ENCODE measurements at places on chromosomes 1 and 21.

DNA sequence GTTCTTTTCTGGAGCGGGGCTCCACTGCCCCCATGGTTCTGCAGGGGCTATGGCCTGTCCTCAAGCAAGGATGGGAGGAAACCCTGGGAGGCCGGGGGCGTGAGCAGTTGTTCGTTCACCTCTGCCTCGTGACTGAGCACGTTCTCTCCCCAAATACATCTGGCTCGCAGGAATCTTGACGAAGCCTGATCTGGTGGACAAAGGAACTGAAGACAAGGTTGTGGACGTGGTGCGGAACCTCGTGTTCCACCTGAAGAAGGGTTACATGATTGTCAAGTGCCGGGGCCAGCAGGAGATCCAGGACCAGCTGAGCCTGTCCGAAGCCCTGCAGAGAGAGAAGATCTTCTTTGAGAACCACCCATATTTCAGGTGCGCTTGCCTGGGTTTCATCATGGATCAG is 15.5 kb downstream of the MX1 start:
- no peak for DNase-seq

GRCh38 chr1:172898866-172899265 is 151.9 kb downstream of the TNFSF18 start:
- DNase-seq: no peak

GRCh38 chr1:8984990-8985389 is 39.3 kb downstream of the CA6 start:
- DNase-seq: no peak

GRCh38 chr21:44949779-44950198 is 10.0 kb downstream of the SLX9 start:
- no peak for DNase-seq

GRCh38 chr1:8604041-8604945 is 213.1 kb downstream of the RERE start:
- no peak for DNase-seq

DNA sequence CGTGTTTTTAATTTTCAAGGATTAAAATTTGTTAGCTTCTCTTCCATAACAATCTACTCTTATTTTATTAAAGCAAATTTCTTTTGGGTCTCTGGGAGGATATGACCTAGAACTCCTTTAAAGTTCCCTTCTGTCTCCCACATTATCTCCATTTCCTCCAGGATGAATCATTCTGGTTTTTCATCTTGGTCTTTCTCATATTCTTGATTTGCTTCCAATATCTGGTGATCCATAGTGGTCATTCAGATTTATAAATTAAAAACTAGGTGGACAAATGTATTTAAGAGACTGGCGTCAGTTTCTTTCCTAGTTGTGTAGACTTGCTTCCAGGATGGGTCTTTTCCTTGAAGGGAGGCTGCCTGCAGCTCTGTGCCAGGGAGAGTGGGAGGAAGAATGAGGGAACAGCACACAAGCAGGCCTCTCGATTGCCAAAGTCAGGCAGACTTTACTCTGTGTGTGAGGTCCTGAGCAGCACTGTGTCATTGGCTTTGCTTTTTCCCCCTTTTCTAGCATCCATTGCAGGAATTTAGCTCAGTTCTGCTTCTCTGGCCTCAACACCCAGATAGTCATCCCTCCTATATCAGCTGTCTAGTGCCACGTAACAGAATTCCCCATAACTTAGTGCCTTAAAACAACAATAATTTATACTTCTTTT is 48.1 kb upstream of the FOXO6 start:
- DNase-seq: no peak

DNA sequence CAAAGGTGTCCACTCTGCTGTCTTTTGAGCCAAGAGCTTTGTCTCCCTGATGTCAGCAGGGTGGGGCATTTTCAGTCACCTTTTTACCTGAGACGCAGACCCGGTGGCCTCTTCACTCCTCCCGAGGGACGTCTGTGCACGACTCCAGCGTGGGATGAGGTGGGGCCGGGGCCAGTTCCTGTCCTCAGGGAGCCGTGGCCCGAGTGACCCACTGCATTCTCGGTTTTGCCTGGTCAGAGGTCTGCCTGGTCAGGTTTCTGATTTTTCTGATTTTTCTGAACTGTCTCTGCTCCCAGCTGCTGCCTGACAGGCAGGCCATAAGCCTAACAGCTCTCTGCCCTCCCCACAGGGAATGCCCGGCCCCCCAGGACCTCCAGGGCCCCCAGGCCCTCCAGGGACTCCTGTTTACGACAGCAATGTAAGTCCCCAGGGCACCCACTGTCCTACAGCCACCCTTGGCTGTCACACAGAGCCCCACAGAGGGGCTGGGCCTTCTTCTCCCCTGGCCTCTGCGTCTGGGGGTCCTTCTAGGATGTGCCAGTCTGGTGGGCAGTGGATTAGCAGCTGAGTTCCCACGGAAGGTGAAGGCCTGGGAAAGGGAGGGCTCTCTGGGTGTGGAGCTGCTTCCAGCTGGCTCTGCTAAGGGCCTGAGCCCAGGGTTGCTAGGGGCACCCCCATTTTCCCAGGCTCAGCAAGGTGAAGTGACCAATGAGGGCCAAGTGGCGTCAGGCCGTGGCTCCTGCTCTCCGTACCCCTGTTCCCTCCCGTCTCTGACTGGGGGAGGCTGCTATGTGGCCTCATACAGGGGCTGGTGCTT is 45.9 kb downstream of the SLC19A1 start:
- DNase-seq: no peak

GRCh38 chr1:204873176-204873575 is 2.5 kb downstream of the NFASC start:
- DNase-seq: no peak

DNA sequence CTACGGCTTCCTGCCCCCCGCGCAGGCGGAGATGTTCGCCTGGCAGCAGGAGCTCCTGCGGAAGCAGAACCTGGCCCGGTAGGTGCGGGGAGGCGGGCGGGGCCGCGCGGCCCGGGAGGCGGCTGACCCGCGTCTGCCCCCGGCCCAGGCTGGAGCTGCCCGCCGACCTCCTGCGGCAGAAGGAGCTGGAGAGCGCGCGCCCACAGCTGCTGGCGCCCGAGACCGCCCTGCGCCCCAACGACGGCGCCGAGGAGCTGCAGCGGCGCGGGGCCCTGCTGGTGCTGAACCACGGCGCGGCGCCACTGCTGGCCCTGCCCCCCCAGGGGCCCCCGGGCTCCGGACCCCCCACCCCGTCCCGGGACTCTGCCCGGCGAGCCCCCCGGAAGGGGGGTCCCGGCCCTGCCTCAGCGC is 16.6 kb downstream of the NOC2L start:
- DNase-seq: no peak

GRCh38 chr1:38203441-38203840 is 156.8 kb upstream of the POU3F1 start:
- no peak for DNase-seq

GRCh38 chr1:113247782-113248181 is 142.5 kb upstream of the MAGI3 start:
- DNase-seq: no peak

DNA sequence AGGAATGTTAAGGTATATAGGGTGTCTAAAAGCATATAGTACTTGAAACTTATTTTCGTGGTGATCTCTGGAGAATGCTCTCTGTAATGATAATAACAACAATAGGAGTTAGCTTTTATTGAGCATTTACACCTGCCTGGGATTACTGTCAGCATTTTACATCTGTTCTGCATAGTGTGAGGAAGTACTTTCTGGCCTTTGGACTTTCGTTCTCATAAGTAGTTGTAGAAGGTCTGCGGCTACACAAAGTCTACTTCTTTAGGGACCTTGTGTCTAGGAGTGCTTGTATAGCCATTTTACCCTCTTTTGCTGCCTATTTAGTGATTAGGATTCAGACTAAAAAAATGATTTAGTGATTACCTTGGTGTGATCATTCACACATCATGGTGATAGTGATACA is 103.6 kb upstream of the GPR52 start:
- no peak for DNase-seq

- no peak for DNase-seq
These were observed 23.3 kb downstream of the CELA3A start for GRCh38 chr1:22024485-22025367.

DNA sequence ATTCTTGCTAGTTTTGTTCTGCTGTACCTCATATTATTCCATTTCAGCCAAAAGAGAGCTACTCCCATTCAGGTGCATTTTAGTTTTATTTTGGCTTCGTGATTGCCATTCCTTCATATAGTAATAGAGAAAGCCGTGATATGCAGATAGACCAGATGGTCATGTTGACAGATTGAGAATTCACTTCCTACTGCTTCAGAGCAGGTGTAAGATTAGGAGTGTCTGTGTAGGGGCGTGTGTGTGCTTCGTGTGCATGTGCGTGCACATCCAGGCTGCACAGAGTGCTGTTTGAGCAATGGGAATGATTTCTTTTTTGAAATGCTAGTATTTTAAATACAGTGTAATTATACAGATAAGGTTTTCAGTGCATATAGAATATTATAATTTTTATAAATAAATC is 10.3 kb downstream of the NFIA start:
- no peak for DNase-seq

DNA sequence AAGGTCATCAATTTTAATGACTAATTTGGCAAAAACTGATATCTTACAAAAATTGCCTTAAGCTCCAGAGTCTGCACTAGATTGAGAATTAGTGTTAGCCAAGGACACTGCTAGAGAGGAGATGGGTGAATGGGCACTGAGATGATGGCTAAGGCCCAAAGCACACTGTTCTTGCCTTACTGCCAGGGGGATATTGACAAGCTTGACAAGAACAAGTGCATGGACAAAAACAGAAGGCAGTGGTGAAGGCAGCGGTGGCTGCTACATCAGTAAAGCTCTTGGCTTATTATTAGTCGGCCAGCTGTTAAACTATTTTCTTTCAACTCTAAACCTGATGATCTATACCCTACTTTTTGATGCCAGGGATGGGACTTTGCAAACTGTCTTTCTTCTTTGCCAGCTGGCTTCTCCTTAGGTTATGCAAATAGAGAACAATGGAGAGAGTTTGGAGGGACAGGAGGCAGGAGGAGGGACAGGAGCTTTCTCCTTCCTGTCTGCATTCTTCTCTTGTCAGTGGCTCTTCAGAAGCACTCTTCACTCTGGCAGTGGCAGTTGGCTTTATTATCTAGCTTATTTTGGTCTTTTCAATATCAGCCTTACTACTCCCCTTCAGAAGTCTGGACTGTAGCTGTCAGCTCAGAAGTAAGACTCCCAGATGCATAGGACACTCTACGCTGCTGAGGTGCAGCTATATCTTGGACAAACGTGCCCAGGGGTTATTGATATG is 853.5 kb upstream of the TMPRSS15 start:
- no peak for DNase-seq

DNA sequence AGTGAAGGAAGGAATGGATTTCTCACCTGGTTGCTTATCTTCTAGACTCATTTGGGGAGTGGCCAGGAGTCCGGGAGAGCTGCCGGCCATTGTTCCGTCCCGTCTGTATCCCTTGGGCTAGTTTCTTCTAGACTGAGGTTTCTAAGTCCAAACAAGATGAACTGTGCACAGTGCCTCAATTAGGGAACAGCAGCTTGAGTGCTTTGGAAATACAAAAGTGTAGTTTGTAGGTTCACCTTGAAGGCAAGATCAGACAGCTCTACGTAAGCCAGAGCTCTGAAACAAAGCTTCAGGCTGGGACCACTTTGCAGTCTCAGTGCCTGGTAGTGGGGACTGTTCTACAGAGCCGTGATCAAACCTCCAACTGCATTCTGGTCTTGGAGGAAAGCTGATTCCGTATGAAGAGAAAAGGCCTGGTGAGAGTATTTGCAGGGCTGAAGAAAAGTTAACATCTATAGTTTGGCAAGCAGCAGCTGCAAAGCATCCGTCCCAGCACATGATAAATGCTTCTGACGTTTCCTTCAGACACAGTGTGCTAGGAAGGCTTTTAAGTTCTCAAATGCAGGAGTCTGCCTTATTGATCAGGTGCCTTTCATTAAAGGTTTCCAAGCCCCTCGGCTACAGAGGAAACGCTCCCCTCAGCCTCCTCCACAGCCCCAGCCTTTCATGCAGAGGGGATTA is 432.8 kb downstream of the KIF26B start:
- DNase-seq: no peak

GRCh38 chr1:198316546-198317100 is 159.8 kb downstream of the NEK7 start:
- no peak for DNase-seq

- no peak for DNase-seq
These were observed 38.4 kb upstream of the ASB17 start for GRCh38 chr1:75970631-75971030.

- DNase-seq: peak; percentile 13
These were observed 1239.3 kb downstream of the MRPL39 start for GRCh38 chr21:24367936-24368335.

DNA sequence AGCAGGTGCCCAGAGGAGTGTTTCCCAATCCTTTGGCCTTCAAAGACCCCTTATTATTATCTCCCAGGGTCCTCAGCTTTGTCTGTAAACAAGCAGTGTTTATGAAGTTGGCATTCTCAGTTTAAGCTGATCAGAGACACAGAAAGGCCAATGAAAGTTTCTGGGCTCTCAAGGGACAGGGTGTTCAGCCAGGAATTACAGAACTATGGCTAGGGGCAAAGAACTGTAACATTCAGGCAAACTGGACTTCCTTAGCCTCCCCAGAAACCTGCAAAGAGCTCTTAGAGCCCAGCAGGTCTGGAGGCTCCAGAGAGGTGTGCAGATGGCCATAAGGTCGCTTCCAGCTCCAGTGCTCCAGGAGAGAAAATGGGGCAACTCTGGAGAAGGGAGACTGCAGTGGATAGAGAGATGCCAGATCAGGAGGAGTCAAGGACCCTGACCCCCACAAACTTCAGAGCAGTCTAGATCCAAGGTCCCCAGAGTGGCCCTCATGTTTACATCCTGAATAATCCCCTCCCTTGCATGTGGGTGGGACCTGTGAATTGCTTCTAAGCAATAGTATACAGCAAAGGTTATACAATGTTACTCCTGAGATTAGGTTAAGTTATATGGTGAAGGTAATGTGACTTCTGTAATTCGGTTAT is 6.2 kb downstream of the ECHDC2 start:
- DNase-seq: no peak

- no peak for DNase-seq
These were observed 101.5 kb upstream of the GADD45A start for GRCh38 chr1:67583462-67583950.

- DNase-seq: no peak
These were observed 34.1 kb downstream of the DDX20 start for GRCh38 chr1:111789666-111790316.

DNA sequence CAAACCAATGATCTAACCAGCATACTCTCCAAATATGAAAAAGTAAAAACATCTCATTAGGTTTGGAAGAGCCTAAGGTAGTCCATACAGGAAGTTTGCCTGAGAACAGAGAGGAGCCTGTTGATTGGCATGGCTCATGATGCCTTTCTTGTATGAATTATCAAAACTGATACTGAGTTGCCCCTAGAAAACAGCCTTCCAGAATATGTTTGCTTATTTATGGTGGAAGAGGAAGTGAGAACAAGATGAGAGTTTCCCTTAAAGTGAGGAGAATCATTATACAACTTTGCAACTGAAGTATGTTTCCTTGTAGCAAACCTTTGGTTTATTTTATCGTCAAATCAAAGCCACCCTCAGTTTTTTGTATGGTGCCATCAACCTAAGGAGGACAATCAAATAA is 23.8 kb upstream of the KIAA1614 start:
- DNase-seq: no peak

- no peak for DNase-seq
These were observed 5.2 kb upstream of the MR1 start for GRCh38 chr1:181028615-181029014.
